SJSA1 (cell line): ENCODE measurements at places on chromosomes 2 and 18.

DNA sequence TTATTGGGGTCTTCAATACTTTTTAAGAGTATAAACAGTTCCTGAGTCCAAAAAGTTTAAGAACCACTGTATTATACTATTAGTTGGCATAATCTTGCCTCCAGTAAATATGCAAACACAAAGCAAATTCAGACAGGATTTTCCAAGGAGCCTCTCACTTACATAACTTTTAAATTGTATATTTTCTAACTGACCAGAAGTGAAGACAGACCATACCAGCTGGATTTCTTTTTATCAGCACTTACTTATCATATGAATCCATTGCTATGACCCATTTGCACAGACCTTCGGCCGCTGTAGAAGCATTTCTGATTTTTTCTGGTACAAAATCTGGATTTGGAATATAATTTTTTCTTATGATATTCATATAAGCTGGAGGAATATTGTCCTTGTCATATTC lies 200.1 kb downstream of the SLC39A10 start:
- DNase-seq = no peak

GRCh38 chr2:26769089-26769761 lies 5.1 kb downstream of the SLC35F6 start:
- DNase-seq = peak; percentile 31

- no peak for DNase-seq
These were observed 371.3 kb upstream of the HS6ST1 start for GRCh38 chr2:128689971-128690370.

- DNase-seq = no peak
These were observed 70.3 kb upstream of the DOCK10 start for GRCh38 chr2:225112362-225113126.

GRCh38 chr2:42913280-42913878 lies 121.0 kb upstream of the HAAO start:
- no peak for DNase-seq
